ENCODE measurements at places on chromosomes 1 and 21.

DNA sequence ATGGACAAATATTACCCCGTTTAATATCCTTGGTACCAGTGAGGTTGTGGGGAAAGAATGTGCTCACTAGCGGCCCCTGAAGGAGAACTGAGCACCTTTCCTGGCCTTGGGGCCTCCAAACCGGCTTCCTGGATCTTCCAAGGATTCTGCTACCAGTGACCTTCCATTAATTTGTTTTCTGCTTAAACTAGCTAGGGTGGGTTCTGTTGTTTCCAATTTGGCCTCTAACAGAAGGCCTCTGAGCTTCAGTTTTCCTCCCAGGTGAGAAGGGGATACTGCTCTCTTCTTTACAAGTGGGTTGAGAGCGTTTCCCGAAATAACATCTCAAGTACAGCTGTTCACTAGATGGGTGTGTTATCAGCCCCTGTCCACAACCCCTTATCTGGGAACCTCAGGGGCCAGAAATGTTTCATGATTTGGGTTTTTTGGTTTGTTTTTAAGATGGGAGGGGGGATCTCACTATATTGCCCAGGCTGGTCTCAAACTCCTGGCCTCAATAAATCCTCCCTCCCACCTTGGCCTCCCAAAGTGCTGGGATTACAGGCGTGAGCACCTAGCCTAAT is 16.9 kb upstream of the IFNGR2 start:
- DNase-seq, result no peak

GRCh38 chr1:92585831-92586230 is 99.1 kb upstream of the GFI1 start:
- DNase-seq, result no peak

GRCh38 chr1:113320272-113320671 is 70.0 kb upstream of the MAGI3 start:
- peak; percentile 2 for DNase-seq

DNA sequence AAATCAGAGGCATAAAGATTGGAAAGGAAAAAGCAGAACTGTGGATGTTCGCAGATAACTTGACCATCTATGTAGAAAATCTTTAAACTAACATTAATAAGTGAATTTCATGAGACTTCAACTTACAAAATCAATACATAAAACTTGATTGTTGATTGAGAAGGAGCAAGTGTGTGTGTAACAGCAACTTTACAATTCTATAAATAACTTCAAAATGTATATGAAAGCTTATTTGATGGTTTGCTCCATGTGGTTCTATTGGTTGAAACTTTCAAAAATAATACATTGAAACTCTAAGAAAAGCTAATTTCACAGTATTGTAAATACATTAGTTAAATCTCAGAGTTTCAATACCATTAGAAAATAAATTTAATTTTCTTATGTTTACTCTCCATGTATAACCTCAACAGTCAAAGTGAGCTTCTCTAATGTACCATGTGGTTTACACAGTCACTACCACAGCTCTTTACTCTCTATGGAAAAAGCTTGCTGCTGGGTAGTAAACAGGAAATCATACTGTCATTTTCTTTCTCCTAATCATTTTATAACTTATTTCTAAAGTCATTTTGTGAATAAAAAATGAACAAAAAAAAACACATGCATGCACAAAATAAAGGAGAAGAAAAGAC is 12.0 kb downstream of the AKT3 start:
- no peak for DNase-seq

DNA sequence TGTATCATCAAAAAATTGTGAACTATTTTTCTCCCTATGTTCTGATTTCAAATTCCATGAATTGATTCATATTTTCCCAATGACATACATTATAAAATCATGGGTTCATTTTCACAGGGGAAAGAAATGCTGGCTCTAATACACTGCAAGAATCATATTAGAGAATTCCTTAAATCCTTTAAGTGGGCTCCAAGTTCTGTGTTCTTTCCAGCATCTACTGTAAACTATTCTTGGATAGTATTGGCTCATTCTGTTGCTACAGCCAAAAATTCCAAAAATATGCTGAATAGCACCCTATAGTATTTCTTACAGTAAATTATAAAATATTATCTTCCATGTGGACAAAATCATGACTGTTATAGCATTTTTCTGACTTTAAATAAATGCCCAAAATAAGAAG is 19.0 kb upstream of the C1orf105 start:
- DNase-seq, result no peak

DNA sequence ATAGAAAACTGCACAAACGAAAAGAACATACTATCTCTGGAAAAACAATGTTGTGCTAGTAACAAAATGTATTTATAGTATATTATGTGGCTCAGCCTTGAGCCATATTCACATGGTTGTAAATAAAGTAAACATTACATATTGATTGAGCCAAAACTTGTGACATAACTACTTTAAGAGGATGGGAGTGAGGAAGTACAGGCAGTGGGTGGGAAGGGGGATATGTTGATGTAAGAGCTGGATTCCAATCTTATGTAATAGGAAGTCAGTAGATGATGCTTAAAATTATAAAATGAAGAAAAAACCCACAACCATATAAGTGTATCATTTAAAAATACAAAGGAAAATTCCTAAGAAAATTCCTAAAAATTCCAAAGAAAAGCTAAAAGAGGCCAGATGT is 42.7 kb downstream of the RHOU start:
- DNase-seq, result no peak

- no peak for DNase-seq
Measured at GRCh38 chr1:113508364-113509164, 118.2 kb downstream of the MAGI3 start.

DNA sequence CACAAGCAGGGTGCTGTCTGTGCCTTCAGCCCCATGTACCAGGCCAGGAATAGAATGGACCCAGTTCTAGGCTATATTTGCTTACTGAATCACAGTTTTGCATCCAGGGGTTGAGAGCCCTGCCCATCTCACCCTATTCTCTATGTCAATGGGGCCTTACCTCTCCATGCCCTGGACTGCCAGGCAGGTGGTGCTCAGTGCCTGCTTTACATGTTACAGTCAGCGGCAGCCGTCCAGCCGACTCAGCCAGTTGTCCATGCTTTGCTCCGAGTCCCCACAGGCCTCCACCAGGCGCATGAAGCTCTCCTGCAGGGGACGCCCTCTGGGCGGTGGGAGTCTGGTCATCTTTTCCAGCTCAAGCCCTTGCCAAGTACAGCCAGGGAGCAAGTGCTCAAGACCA is 12.2 kb upstream of the FAM167B start:
- no peak for DNase-seq

DNA sequence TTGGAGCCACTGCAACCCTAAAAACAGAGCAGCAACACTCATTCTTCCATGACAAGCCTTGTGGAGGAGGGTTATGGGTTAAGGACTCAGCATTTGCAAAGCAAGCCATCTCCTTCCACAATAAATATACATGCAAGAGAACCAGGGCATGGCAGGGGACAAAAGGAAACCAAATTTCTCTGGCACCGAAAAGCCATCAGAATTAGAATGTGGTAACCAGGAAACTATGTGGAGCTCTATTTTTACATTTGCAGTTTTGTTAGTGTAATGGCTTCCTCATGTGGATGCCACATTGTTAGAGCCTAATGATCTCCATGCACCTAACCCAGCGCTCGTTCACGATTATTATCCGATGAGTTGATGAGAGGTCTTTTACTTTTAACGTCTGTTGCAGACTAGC is 91.7 kb downstream of the NAV1 start:
- no peak for DNase-seq

DNA sequence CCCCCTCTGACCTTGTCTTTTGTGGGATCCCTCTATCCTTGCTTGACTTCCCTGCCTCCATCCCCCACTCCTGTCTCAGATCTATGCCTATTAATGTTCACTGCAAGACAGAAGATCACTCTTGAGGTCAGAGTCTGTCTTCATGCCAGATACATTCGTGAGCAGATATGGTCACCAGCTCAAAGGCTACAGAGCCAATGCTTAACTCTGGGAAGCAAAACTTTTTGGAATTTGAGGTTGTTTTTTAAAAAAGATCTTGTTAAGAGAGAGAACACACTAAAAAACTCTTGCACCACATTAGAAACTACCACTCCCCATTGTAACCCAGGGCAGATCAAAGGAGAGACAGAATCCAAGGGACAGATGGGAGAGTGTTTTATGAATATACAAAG is 17.1 kb upstream of the A3GALT2 start:
- DNase-seq, result no peak

DNA sequence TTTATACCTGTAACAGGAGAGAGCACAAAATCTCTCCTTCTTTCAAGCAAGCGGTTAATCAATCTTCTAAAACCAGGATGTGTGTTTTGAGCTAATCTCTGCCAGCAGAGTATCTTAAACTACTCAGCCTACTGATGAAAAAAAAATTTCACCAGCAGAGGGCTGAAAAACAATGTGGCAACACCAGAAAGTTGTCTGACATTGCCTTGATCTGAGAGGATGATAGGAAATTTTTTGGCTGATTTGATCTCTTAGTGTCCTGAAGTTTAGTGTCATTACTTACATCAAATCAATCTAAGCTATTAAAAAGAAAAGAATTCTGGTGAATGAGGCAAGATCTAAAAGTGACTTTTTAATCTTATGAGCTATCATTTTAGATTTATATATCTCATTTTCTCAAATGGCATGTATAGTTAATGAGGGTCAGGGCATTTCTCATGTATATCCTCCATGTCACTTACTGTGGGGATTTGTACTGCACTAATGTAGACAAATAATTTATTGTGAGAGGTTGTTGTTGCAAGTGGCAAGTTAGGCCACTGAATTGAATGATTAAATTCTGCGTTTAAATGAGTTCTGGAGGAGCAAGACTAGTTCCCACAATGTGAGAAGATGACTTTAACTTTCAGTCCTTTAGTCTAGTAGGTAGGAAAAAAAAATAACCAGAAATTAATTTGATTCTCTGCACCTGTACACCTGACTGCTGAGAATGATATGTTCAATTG is 10.9 kb downstream of the ADAMTS1 start:
- no peak for DNase-seq

- no peak for DNase-seq
Measured at GRCh38 chr1:89476072-89476471, 48.6 kb upstream of the LRRC8B start.

DNA sequence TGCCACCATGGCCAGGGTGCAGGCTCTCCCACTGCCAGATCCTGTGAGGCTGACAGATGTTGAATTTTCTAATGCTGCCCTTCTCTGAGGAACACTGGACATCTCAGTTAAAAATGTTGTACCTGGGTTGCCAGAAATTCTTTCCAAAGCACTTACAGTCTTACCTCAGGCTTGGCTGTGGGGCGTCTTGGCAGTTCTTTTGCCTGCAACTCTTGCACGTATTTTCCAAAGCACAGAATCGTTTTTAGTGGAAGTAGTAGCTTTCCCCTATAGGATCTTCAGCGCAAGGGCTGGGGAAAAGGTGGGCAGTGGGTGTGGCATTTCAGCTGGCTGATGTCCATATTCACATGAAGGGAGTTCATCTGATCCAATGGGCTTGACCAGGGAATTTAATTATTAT is 53.9 kb downstream of the EDN2 start:
- DNase-seq, result no peak

- peak; percentile 62 for DNase-seq
Measured at GRCh38 chr21:36209626-36210171, 53.1 kb downstream of the DOP1B start.

GRCh38 chr1:57858740-57859139 is 434.9 kb upstream of the DAB1 start:
- no peak for DNase-seq

DNA sequence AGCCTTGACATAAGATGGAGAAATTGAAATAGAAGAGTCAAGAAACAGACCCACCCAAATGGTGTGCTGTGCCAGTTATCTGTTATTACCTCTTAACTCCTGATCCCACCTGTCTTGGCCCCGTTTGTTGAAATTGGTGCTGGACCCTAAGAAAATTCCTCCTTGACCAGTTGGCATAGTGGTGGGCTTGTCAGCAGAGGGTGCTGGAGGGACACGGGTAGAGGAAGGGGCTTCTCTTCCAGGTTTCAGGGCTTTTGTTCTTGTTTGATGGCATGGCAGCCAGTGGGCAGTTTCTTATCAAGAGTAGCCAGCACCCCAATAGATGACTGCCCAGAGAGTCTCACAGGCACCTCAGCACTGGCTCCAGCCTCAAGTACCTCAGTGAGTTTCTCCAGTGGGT is 51.6 kb downstream of the PCBP3 start:
- no peak for DNase-seq

- DNase-seq, result no peak
Measured at GRCh38 chr1:43978264-43978550, 803 bp upstream of the B4GALT2 start.

DNA sequence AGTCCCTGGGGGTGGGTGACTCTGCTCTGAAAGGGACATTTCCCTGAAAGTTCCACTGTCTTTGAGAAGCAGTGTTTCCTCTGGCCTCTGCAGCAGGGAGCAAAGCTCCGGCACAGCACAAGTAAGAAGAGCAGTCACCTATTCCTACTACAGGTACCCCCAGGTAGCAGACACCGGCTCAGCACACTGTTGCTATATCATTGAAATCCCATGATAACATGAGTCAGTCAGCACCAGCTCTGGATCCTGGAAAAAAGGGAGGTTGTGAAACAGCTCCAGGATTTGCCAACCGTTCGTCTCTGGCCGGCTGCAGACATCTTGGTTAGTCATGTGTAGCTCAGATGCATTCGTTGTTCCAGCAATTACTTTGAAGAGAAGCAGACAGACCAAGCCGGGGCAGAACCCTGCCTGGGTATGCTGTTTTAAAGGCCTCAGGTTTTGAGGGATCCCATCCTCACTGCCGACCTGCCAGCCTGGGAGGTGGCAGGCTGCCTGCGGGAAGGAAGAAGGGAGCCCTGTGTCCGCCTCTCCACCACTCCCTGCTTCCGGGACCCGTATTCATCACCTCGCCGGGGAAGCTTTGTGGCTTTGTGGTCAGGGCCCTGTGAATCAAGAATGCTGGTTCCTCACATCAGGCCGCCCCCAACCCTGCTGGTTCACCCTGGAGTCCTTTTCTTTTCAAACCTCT is 139.2 kb downstream of the CLIC6 start:
- DNase-seq, result no peak

DNA sequence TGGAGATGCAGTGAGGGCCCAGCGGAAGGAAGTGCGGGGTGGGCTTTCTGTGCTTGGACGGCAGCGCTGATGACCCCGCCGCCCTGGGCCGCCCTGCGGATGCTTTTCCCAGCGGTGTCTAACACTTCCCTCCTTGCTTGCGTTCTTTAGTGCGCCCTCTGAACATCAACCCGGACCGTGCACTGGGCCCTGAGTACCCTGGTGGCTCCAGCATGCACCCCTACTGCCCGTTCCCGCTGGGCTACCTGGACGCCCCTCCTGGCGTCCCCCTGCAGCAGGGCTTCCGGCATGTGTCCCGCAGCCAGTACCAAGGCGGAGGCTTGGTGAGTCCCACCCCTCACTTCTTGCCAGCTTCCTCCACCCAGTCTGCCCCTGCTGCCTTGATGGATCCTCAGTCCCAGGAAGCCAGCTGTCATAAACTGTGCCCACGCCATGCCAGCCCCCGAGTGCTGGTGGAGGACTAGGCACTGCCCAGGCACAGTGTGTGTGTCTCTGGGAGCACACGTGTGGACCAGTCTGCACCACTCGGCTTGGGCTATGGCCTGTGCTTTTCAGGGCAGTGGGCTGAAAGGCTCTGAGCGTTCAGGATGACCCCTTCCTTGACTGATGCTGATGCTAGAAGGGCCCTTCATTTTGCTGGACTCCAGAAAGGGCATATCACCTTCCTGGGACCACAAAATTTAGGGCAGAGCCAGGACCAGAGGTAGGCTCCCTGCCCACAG is 2.3 kb downstream of the DMRTB1 start:
- no peak for DNase-seq

- no peak for DNase-seq
Measured at GRCh38 chr1:190479050-190479397, 1.4 kb upstream of the BRINP3 start.

GRCh38 chr21:44925378-44925755 is 4.7 kb upstream of the ITGB2 start:
- no peak for DNase-seq

- DNase-seq, result no peak
Measured at GRCh38 chr1:101652484-101652883, 344.2 kb downstream of the OLFM3 start.

- DNase-seq, result no peak
Measured at GRCh38 chr1:180083164-180083563, 71.5 kb upstream of the QSOX1 start.

Data from NCI-H2029 (cell line).